ENCODE measurements at places on chromosomes 1 and 21. TPM values are rescaled to one million over a fixed set of nuclear protein-coding genes. Genes with fewer than 3 reads are reported as not detected.

DNA sequence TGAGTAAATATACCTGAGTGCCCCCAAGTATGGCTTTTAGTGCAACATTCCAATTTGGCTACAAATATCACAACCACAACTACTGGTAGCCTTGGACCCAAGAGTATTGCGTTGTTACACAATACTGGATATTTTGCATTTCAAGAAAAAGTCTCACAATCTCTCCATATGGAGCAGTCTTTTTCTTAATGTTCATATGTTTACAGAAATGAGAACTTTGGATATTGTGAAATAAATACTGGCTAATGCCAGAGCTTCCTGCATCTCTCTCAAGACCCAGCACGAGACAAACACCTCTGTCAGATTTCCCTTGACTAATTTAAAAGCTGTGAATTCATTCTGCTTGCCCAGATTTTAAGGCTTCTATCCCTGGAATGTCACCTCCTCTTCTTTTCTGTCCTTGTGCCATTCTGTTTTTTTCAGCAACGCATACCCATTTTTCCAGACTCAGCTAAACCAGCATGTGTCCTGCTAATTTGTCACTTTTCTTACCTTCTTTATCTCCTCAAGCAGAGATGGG lies 136.2 kb upstream of the BACE2 start:
- DNase-seq = no peak
- no peaks in the 10 kb centered on the region for H3K4me1 ChIP-seq
- H3K27ac ChIP-seq = no peak overlapping the region
- no peaks in the 10 kb centered on the region for H3K27me3 ChIP-seq
- no peaks in the 10 kb centered on the region for H3K36me3 ChIP-seq

GRCh38 chr1:165174491-165174890 lies 182.0 kb downstream of the LMX1A start:
- no peak overlapping the region for H3K27ac ChIP-seq
- no peaks in the 10 kb centered on the region for H3K36me3 ChIP-seq
- no peaks in the 10 kb centered on the region for H3K4me1 ChIP-seq

GRCh38 chr1:15952317-15953258 lies 23.3 kb downstream of the ZBTB17 start:
- peaks cover 13% of the 10 kb centered on the region for H3K36me3 ChIP-seq
- H3K27me3 ChIP-seq = no peaks in the 10 kb centered on the region
- peaks cover 57% of the 10 kb centered on the region for H3K4me1 ChIP-seq
- H3K27ac ChIP-seq = peak overlapping the region; percentile 6
- no peak for DNase-seq

DNA sequence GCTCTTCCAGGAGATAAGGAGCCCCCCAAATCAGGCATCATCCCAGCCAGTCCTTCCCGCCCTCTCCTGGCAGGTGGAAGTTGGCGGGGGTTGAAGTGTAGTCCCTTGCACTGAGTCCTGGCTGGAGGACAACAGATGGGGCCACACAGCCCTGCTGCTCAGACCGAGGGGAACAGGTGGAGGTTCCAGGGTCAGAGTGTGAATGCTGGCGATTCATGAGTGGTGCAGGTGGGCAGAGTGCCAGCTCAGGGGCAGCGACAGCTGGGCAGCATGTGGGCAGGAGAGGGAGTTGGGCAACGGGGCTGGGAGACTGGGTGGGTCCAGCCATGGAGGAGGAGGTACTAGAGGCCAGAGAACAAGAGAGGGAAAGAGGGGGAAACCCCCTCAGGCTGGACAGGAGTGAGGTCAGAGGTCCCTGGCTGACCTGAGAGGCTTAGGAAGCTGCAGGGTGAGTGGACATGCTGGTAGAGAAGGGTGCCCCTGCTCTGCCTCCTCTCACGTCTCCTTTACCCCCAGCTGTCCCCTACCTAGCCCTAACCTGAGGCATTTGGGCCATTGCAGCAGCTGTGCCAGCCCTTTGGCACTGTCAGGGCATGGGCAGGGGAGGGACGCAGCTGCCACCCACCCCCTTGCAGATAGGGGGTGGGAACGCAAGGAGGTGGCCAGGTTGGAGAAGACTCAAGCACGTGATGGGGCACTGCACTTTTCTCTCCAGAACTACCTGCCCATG lies 11.3 kb upstream of the ADORA1 start:
- DNase-seq = no peak
- peaks cover 3% of the 10 kb centered on the region for H3K4me1 ChIP-seq
- H3K27me3 ChIP-seq = peaks cover 35% of the 10 kb centered on the region
- no peak overlapping the region for H3K27ac ChIP-seq
- H3K4me3 ChIP-seq = no peak overlapping the region

DNA sequence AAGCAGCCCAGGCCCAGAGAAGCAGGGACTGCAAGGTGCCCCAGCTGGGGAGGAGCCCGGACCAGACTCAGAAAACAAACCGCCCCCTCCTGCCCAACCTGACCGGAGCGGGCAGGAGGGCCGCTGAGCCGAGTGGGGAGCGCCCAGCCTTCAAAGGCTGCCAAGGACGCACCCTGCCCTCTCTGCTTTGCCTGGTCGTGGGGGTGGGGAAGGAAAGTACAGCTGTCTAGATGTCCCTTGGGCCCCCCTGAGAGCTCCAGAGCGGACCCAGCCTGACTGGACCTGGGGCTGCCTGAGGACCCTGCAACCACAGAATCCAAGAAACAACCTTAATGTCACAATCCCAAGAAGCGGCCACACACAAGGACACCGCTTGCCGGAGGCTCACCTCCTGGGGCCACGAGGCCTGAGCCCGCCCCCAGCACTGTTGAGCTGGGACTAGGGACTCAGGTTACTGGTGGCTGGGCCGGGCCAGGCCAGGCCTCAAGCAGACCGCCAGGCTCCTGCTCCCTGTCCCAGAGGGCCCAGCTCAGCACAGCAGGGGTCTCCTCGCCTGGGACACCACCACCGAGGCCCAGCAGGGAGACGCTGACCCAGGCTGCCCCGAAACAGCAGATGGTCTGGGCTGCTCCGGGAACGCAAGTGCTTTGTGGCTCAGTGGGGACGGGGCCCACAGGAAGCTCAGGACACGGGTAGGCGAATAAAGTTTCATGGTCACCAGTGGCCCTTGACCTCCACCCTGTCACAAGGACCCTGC lies 1.4 kb downstream of the DVL1 start:
- no peaks in the 10 kb centered on the region for H3K36me3 ChIP-seq
- peaks cover 8% of the 10 kb centered on the region for H3K4me1 ChIP-seq
- H3K4me3 ChIP-seq = peak overlapping the region; percentile 75
- no peak for DNase-seq
- H3K27ac ChIP-seq = no peak overlapping the region

GRCh38 chr1:195958131-195958530 lies 650.1 kb downstream of the KCNT2 start:
- no peaks in the 10 kb centered on the region for H3K27me3 ChIP-seq
- H3K4me3 ChIP-seq = no peak overlapping the region
- no peaks in the 10 kb centered on the region for H3K36me3 ChIP-seq
- H3K27ac ChIP-seq = no peak overlapping the region

GRCh38 chr1:85603086-85603880 lies 22.7 kb downstream of the CCN1 start:
- no peak overlapping the region for H3K4me3 ChIP-seq
- H3K4me1 ChIP-seq = no peaks in the 10 kb centered on the region
- peaks cover 3% of the 10 kb centered on the region for H3K36me3 ChIP-seq
- DNase-seq = no peak
- H3K27ac ChIP-seq = no peak overlapping the region

DNA sequence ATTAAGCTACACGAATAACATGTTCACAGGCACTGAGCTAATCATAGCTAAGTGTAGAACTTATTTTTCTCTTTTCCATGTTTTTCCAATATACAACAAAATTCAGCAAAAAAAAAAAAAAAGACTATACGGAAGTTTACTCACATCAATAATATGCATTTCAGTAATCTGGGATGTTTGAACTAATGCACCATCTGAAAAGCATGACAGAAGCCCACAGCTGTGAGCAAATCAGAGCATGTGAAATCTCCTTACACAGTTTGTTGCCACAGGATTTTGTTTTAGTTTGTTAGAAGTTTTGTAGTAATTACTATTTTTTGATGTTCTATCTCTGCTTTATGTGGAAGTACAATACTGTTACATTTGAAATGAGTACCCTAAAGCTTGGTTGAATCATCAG lies 1051.7 kb downstream of the TTLL7 start:
- no peak overlapping the region for H3K27ac ChIP-seq
- DNase-seq = no peak
- peaks cover 2% of the 10 kb centered on the region for H3K27me3 ChIP-seq
- H3K4me3 ChIP-seq = no peak overlapping the region
- H3K36me3 ChIP-seq = no peaks in the 10 kb centered on the region

GRCh38 chr1:113769601-113769970 lies 10.3 kb upstream of the PHTF1 start:
- H3K27ac ChIP-seq = no peak overlapping the region
- H3K4me1 ChIP-seq = peaks cover 22% of the 10 kb centered on the region
- H3K36me3 ChIP-seq = peaks cover 37% of the 10 kb centered on the region
- no peaks in the 10 kb centered on the region for H3K27me3 ChIP-seq

- no peak for DNase-seq
- peak overlapping the region; percentile 83 for H3K4me3 ChIP-seq
- peaks cover 23% of the 10 kb centered on the region for H3K36me3 ChIP-seq
- peaks cover 35% of the 10 kb centered on the region for H3K4me1 ChIP-seq
- H3K27ac ChIP-seq = no peak overlapping the region
- H3K27me3 ChIP-seq = no peaks in the 10 kb centered on the region
Measured at GRCh38 chr1:43705982-43706597, 1.2 kb upstream of the ST3GAL3 start.

DNA sequence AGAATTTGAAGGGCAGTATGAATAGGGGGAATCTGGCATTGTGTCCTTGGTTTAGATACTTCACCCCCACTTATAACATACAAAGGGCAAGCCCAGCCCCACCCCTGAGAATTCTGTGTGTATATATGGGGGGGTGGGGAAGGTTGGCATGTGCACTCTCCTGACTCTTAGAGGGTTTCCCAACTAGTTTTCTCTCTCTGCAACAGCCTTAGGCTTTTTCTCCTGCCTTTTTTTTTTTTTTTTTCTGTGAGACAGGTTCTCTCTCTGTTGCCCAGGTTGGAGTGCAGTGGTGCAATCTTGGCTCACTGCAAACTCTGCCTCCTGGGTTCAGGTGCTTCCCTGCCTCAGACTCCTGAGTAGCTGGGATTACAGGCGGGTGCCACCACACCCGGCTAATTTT lies 2.9 kb upstream of the ZBED6 start:
- H3K4me3 ChIP-seq = no peak overlapping the region
- H3K27ac ChIP-seq = no peak overlapping the region
- peaks cover 11% of the 10 kb centered on the region for H3K36me3 ChIP-seq
- H3K27me3 ChIP-seq = no peaks in the 10 kb centered on the region
- no peak for DNase-seq

DNA sequence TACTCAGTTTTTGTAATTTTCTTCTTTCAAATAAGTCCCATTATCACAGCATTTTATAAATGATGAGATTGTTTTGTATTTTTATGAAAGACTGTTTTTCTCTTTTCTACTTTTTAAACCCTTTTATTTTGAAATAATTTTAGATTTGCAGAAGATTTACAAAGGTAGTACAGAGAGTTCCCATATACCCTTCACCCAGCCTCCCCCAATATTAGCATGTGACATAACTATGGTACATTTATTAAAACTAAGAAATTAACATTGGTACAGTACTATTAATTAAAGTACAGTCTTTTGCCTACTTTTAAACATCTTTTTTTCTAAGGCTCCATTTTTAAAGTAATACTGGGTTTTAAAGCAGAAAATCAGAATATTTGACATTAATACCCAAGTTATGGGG lies 35.6 kb upstream of the LAMC2 start:
- no peak for DNase-seq
- no peak overlapping the region for H3K27ac ChIP-seq
- no peak overlapping the region for H3K4me3 ChIP-seq
- no peaks in the 10 kb centered on the region for H3K36me3 ChIP-seq
- H3K27me3 ChIP-seq = peaks cover 7% of the 10 kb centered on the region

GRCh38 chr1:152995842-152996241 lies 5.7 kb upstream of the SPRR3 start:
- no peak overlapping the region for H3K27ac ChIP-seq
- H3K27me3 ChIP-seq = peaks cover 13% of the 10 kb centered on the region
- no peaks in the 10 kb centered on the region for H3K36me3 ChIP-seq
- H3K4me1 ChIP-seq = no peaks in the 10 kb centered on the region
- no peak overlapping the region for H3K4me3 ChIP-seq
- DNase-seq = no peak

GRCh38 chr1:112304126-112304525 lies 91.9 kb upstream of the CTTNBP2NL start:
- DNase-seq = no peak
- no peaks in the 10 kb centered on the region for H3K36me3 ChIP-seq
- H3K4me1 ChIP-seq = no peaks in the 10 kb centered on the region
- H3K27me3 ChIP-seq = peaks cover 14% of the 10 kb centered on the region

DNA sequence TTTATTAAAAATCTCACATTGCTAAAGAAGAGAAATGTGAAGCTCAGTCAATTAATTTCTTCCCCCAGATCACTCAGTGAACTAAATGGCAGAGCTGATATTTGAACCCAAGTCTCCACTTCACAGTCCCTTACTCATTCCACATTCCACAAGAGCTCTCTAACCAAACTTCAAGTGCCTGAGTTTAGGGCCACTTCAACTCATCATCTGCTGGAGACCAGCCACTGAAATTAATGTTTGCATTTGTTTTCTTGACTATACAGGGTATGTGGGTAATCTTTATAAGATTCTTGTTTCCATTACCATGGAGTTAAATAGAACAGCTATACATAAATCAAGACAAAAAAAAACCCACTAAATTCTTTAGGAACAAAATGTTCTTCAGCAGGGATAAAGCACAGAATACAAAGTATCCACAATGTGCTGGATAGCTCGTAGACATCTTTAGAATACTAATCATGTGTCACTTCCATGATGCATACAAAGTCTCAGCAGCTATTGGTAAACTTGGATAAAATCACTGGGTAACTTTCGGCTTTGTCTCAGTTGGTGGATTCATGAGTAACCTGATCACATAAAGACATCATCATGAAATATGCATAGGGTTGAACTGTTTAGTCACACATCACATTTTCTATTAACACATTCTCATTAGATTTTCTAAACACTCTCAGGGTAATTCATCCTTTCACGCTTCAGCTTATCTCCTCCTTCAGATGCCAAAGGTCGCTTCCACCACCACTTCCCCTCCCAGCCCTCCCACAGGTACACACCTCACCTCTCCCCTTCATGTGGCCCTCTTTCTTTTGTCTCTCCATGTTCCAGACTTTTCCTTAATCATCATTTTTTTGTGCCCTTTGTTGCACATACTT lies 89.8 kb downstream of the LRRC53 start:
- DNase-seq = no peak
- H3K4me1 ChIP-seq = no peaks in the 10 kb centered on the region
- H3K4me3 ChIP-seq = no peak overlapping the region
- H3K36me3 ChIP-seq = no peaks in the 10 kb centered on the region

S100A7 gene
- not detected for total RNA-seq

KCNQ4 gene
- 1.5 TPM for total RNA-seq

GRCh38 chr21:36994501-36995158 lies 11.9 kb upstream of the RIPPLY3 start:
- H3K27me3 ChIP-seq = no peaks in the 10 kb centered on the region
- H3K4me1 ChIP-seq = peaks cover 6% of the 10 kb centered on the region
- H3K36me3 ChIP-seq = no peaks in the 10 kb centered on the region
- H3K27ac ChIP-seq = peak overlapping the region; percentile 45

PEX14 gene
- 25.2 TPM for total RNA-seq
